ENCODE measurements at places on chromosomes 11 and 22.
A peak's percentile ranks its signal among the peaks of the same experiment; 100 is the strongest.

- DNase-seq: peak; percentile 17
These were observed 2.0 kb downstream of the FBXO3 start for GRCh38 chr11:33772300-33772699.

- peak; percentile 51 for DNase-seq
These were observed at the start of gene BCO2 for GRCh38 chr11:112174789-112175598. BCO2 (plus strand) TSS chr11:112175512; CDS start chr11:112175602, 90 bp downstream.

GRCh38 chr11:74081428-74081827 is 72.5 kb upstream of the UCP3 start:
- DNase-seq: no peak

- DNase-seq: no peak
These were observed 450.4 kb downstream of the BRD1 start for GRCh38 chr22:49377306-49377705.

DNA sequence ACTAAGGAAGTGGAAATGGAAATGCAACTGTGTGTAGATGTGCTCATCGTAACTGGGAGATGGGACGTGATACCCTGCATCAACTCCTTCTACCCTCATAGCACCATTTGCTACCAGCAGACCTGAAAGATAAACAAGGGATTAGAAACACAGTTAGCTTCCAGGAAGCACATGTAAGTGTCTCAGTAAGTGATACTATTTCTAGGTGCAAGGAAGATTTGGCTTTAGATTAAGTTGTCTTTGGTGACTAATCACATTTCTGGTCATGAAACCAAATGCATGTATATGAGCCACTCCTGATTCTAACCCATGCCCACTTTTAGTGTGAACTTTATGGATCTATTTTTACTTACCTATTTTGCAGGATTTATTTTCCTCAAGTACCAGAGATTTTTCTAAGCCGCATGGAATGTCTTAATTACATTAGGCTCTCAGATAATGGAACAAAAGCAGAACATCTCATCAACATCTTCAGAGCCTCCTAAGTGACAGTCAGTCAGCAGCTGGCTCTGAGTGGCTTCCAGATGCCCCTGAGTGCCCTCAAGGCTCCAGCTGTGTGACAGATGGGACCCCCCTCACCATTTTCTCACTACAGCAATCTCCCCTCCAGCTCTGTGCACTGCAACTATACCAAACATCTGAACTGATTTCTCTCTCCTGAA is 21.2 kb downstream of the SLC5A12 start:
- no peak for DNase-seq

DNA sequence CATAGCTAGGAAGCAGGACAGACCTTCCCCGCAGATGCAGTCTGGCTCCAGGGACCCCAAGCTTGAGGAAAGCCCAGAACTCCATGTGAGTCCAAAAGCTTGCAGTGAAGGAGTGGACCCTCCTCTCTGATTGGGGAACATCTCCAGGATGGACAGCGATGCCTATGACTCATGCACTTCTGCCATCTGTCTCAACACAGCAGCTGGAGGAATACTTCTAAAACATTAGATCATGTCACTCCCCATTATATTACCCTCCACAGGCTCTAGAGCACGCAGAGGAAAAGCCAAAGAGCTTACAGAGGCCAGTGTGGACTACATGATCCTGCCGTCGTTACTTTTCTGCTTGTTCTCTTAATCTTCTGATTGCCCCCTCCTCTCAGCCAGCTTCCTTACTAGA is 605.7 kb downstream of the INSC start:
- DNase-seq: no peak

DNA sequence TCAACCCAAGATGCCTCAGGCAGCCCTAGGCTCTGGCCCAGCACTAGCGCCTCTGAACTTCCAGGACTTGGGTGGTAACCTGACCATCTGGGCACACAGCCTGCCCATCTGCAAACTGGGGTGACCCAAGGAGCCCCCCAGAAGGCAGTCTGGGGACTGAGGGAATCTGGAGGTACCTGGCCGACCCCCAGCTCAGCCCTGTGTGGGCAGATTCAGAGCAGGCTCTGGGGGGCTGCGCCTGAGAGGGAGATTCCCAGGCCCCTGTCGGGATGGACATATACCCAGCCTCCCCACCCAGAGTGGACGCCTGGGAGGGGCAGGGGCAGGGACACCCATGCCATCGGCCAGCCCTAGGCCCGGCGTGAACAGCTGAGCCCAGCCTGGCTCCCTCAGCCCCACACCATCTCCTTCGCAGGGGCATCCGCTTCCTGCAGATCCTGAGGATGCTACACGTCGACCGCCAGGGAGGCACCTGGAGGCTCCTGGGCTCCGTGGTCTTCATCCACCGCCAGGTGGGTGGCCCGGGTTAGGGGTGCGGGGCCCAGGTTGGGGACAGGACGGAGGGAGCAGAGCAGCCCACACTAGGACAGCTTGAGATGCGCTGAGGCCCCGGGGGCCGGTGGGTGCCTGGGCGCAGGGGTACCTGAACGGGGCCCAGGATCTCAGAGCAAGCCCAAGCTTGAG is 126.9 kb downstream of the KCNQ1 start:
- no peak for DNase-seq

DNA sequence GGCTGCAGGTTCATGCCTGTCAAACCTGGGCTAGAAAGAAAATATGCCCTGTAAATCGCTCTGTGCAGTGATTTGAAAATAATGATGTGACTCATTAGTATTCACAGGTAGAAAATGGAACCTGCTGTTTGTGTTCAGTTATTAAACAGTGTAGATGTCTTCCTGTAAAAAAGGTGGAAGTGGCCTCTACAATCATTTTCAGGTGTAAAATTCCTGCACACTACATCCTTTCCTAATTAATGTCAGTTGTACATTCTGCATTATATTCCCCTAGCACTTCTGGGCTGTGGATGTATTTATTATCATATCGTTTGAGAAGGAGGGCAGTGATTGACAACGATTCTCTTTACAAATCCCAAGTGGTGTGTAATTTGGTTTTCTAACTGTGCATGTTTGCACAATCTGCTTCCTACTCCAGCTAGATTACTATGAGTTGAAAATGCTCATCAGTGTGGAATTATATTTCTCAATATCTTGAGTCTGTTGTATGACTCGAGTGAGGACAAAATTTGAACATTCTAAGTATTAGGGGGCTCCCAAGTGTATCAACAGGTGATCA is 454.0 kb upstream of the DDI1 start:
- no peak for DNase-seq

- DNase-seq: no peak
These were observed 16.4 kb upstream of the ASCC2 start for GRCh38 chr22:29854432-29854831.

DNA sequence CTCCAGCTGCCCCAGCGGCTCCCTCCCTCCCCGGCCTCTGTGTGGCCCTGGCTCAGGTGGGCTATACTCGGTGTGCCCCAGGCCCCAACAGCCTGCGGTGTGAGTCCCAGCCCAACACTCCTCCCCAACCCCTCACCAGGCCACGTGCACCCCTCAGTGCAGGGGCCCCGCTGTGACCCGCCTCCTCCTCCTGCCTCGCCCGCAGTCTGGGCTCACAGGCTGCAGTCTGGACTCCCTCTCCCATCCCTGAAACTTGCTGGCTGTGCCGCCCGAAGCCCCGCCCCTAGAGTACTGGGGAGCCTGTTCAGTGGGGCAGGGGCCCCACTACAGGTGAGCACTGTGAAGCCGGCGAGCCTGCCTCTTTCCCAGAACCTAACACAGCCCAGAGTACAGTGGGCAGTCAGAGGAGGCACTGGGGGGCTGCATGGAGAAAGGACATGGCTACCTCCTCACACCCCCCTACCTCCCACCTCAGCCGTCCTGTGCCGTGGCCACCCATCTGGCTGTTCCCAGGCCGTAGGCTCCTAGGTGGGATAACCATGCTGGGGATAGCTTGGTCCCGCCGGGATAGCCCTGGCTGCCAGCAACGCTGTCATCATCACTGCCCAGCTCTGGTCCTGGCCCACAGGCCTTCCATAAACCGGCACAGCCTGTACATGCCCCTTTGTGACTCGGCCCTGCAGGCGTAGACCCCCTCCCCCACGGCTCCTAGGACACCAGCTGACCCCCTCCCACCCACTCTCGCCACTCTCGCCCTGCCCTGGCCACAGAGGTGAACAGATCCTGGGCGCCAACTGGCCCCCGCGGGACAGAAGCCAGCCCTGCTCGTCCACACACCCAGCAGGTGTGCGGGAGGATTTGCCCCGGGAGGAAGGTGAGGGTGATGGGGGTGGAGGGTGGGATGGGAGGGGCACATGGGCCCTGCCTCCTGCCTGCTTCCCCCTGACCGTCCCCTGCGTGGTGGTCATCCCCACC is 29.7 kb downstream of the CELSR1 start:
- no peak for DNase-seq

All from CD4-positive, alpha-beta T cell treated with Interleukin-2 at 100 ng/mL for 4 hours (primary cell).